ENCODE measurements at places on chromosomes 7 and 10.

- no peak for ATAC-seq
These were observed 100.2 kb upstream of the SORCS1 start for GRCh38 chr10:107264742-107265141.

DNA sequence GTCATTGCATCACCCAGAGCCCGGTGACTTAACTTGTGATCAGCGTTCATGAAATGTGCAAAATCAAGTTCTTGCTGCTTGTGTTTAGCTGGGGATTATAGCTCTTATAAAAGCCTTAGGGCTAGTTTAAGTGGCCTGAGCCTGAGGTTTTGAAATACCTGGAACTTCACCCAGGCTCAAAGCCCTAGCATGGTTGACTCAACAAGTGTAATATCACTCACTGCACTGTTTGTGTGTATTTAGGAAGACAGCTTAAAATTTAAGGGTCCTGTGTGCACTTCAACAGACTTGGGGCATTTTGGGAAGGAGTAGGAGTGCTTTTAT lies 489.5 kb downstream of the GATA3 start:
- no peak for ATAC-seq

DNA sequence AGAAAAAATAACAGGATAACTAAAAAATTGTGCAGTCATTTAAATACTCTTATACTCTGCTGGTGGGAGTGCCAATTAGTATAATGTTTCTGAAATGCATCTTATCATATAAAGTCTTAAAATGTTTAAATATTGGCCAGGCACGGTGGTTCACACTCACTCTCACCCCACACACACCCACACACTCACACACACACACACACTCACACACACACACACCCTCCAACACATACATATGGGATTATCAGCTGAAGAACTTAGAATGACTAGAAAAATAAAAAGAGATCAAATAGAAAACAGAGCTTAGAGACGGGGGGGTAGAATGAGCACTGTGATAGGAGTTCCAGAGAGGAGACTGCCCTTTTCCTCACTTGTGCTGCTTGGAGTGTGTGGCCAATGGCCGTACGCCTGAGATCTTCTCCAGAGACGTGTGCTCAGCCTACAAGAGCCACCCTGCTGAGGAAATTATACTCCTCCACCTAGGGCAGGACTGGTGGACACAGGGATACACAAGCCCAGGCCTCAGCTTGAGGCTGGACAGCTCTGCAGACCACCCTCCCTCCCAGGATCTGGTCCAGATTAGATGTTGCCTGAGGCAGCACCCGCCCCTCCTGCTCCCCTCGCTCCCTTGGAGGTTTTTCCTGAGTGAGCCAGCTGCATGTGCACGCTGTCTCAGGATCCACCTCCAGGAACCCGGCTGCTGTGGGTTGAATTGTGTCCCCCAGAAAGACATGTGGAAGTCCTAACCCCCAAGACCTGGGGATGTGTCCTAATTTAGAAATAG lies 26.5 kb upstream of the PRKAG2 start:
- ATAC-seq = no peak

- ATAC-seq = no peak
These were observed 103.7 kb downstream of the MACC1 start for GRCh38 chr7:20113427-20114027.

- no peak for ATAC-seq
These were observed 111.7 kb downstream of the JCAD start for GRCh38 chr10:29947701-29948060.

DNA sequence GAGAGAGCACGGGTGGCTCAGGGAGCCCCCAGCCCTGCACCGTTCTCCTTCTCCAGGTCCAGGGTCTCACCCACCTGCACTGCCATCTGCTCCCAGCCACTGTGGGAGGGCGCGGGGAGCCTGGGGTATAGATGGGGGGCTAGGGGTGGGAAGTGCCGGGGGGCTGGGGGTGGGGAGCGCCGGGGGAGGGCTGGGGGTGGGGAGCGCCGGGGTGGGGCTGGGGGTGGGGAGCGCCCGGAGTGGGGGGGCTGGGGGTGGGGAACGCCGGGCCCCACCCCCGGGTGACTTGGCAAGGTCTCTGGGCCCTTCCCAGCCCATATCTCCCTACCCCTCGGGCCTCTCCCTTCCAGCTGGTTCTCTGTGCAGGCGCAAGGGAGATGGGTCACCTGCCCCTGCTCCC lies at the start of gene GRIFIN:
GRIFIN (minus strand) TSS at position 101 of the 400 bp plus-strand sequence; CDS start at position 86, 15 bp downstream.
- ATAC-seq = no peak

Data from SK-N-SH treated with all-trans-retinoic acid at 6 μM for 48 hours (cell line).